ENCODE measurements at places on chromosomes 4 and X.
A peak's percentile ranks its signal among the peaks of the same experiment; 100 is the strongest.

- no peak for DNase-seq
Observed at GRCh38 chrX:115345615-115346014, 56.1 kb downstream of the LUZP4 start.

- DNase-seq: no peak
Observed at GRCh38 chrX:53128097-53128749, 34.3 kb downstream of the KANTR start.

- no peak for DNase-seq
Observed at GRCh38 chr4:166143227-166143626, 270.2 kb downstream of the TLL1 start.

DNA sequence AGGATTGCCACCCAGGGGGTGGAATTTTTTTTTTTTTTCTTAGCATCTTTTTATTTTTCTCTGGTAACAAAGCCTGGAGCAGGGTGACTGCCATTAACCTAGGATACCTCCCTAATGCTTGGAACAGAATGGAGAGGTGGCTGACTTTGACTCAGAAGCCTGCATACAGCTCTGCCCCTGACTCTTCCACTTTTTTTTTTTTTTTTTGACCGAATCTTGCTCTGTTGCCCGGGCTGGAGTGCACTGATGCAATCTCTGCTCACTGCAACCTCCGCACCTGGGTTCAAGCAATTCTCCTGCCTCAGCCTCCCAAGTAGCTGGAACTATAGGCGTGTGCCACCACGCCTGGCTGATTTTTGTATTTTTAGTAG lies 341 bp upstream of the SLC2A9 start:
- no peak for DNase-seq

GRCh38 chr4:82213485-82214417 lies 160.0 kb downstream of the HNRNPD start:
- DNase-seq: no peak

DNA sequence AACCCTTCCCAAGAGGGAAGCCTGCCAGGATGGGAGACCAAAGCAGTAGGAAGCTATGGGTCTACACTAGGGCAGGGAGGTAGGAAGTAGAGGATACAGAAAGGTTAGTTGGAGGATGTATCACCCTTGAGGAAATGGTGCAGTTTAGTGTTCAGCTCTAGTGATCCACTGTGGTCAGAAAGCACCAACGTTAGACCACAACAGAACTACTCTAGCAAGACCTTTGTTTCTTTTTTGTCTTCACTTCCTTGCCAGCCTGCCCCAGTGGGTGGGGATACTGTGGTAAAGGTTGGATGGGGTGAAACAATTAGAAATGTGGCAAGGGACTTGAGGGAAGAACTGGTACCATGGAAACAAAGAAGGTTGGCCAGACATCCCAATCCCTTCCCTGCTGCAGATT lies 83.3 kb downstream of the DDIT4L start:
- no peak for DNase-seq

DNA sequence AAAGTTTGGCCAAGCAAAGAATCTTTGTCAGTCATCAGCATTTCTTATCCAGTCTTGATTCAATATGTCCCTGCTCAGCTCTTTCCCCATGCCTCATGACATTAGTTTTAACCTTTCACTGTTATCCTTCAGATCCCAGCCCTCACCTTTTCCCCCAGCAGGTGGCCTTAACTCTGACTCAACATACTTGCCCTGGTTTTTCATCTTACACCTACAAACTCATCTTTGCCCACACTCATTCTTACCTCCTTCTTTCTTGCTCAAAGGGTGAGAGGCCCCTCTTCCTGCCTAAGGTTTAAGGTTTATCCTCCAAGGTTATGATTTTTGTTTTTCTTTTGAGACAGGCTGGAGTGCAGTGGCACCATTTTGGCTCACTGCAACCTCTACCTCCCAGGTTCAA lies 10.6 kb upstream of the ANXA5 start:
- no peak for DNase-seq

DNA sequence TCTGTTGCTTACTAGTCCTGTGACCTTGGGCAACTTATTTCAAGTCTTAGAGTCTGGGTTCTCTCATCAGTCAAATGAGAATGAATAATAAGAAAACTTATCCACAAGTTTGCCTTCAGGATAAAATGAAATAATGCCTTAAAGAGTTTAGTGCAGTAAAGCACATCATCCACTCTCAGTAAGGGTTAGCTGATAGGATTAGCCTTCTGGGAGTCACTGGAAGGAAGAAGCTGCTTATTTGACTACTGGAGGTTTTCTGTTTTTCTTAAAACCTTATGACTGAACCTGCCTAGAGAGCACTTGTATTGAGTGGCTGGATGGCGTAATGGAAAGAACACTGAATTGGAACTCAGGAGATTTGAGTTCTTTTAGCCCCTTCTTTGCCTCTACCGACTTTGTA lies 1.8 kb downstream of the RNF128 start:
- DNase-seq: peak; percentile 12

- no peak for DNase-seq
Observed at GRCh38 chr4:96784336-96784735, 944.4 kb downstream of the PDHA2 start.

GRCh38 chr4:174437324-174437723 lies 85.0 kb downstream of the HPGD start:
- DNase-seq: no peak

DNA sequence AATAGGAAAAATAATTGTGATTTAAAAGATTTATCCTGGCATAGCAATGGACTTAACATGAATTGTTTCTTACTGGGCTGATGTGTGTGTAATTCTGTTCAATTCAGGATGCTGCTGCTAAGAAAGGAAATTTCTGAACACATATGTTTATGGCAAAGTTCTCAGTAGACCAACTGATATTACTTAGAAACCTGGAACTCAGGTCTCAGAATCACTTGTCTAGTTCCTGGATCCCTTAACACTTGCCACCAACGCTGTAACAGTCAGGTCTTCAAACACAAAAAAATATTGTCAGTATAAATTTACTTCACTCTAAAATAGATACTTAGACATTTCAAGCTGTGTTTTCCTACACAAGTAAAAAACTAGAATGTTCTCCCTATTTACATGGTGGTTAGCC lies 5.5 kb downstream of the CASP3 start:
- DNase-seq: no peak

DNA sequence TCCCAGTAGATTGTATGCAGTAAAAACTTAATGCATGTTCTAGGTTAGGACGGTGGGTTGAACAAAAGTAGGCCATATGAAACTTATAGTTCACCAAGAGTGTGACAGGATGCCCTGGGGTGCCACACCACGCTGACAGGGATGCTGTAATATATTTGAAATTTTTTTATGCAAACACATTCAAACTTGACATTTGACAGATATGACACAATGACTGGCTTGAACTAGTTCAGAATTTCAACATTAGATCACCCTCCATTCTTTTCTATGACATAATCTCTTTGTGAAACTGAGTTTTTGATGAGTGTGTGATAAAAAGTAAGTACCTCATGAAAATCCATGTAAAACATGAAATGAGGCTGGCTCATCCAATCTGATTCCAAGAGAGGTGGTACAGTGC lies 198.4 kb downstream of the PALLD start:
- DNase-seq: no peak

- no peak for DNase-seq
Observed at GRCh38 chr4:122658818-122659295, 38.0 kb upstream of the IL21 start.

DNA sequence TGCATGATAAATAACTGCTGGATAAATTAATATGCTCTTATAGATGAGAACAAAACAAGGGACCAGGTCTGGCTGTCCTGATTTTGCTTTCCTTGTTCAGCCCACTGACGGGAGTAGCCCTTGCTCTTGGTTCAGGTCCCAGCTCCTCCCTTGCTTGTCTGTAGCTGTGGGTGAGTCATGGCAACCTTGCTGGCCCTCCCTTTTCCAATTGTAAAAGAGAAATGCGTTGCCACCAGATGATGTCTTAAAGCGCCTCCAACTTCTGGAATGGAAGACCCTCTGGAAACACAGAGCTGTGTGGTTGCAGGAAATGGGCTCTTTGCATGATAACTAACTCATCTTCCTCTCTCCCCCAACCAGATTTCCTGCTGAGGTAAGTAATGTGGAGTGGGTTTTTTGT lies 171.4 kb downstream of the AASDH start:
- peak; percentile 74 for DNase-seq

DNA sequence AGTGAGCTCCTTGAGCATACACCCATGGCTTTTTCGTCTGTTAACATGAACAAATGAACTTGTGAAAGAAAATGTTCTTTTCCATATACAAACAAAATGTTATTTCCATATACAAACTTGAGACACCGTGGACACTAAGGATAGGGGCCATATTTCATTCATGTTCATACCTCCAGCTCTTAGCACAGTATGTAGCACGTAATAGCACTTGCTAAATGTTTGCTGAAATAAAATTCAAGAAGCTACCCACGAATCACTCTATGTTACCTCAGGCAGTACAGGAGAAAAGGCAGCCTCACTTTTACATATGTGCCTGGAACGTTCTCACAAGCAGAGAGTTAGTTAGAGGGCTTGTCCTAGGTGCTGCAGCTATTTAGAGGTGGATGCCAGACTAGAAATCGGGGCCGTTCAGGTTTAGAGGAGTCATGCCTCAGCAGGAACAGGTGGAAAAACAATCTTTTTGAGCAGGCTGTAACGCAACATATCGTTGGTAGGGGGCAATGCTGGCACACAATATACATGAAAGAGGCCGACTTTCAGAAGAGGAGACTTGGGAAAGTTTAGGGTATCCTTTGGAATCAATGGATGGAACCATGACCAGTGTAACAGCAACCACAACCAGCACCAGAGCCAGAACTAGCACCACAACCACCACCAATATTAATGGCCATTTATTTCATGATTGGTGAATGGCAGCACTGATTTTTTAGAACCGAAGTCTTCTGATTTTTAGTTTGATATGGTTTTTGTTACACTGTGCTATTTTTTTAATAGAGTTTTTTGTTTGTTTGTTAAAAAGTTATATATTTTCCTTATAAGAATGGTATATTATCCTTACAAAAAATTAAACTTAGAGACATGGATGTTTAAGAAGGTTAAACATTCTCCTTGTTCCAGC lies 14.8 kb upstream of the PAQR3 start:
- peak; percentile 34 for DNase-seq

DNA sequence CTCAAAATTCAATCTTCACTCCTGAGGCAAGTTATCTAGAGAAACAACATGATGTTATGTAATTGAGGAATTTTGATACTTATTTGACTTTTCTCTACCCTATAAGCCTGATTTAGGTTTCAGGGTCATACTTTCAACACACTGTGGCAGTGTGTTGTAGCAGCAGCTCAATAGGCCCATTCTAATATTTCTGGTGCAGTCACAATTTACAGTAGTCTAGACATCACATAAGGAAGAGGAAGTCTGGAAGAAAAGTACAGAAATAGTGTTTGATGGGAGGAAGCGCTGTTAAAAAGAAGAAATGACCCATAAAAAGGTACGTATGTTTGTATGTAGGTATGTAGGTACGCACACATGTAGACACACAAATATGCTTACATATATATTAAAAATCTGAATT lies 194.3 kb downstream of the ARHGAP24 start:
- no peak for DNase-seq

GRCh38 chr4:12979797-12980196 lies 504.3 kb downstream of the RAB28 start:
- DNase-seq: no peak

Data from NCI-H2081 treated with DMSO at 0.1 percent for 48 hours (cell line).